ENCODE measurements at places on chromosomes 4 and X. TPM values are rescaled to one million over a fixed set of nuclear protein-coding genes. Genes with fewer than 3 reads are reported as not detected.
A peak's percentile ranks its signal among the peaks of the same experiment; 100 is the strongest.

- no peak overlapping the region for H3K27ac ChIP-seq
- no peak overlapping the region for H3K4me3 ChIP-seq
- no peak for DNase-seq
- no peaks in the 10 kb centered on the region for H3K4me1 ChIP-seq
- H3K36me3 ChIP-seq = no peaks in the 10 kb centered on the region
Measured at GRCh38 chr4:73839071-73839470, 2.6 kb downstream of the CXCL6 start.

DNA sequence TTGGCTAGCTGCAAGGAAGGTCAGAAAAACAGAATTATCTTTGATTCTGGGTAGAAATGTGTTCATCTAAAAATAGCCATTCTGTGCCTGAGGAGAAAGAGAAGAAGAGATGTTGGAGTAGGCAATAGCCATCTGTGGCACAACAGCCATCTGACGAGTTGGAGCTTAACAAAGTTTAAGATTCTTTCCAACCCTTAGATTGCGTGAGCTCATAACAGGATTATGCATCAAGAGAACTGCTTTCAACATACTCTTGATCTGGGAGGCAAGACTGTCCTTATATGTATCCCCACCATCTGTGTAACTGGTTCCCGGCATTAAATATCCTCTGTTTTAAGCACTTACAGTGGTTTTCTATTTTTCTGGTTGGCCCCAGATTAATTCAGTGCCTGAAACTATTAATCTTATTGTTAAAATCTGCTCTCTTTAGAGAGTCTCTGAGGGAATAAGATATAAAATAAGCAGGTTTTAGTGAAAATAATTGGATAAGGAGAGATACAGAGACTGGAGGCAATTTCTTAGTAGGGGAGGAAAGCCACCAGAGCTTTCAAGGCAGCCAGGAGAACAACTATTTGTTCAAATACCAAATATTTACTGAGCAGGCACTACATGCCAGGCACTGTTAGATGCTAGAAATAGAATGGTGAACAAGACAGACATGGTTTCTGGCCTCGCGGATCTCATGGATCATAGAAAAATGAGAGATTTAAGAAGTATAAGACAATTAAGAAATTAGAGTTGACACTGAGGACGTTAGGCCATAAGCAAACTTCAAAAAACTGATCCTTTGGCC, 398.0 kb downstream of the SMARCA1 start:
- no peaks in the 10 kb centered on the region for H3K27me3 ChIP-seq
- H3K4me1 ChIP-seq = no peaks in the 10 kb centered on the region
- no peak overlapping the region for H3K4me3 ChIP-seq
- no peak for DNase-seq

- no peaks in the 10 kb centered on the region for H3K36me3 ChIP-seq
- H3K27me3 ChIP-seq = peaks cover 9% of the 10 kb centered on the region
- DNase-seq = no peak
- peak overlapping the region; percentile 66 for H3K4me3 ChIP-seq
Measured at GRCh38 chrX:46575991-46576392, 2.4 kb downstream of the CHST7 start.

The MXRA5 gene
- 40.2 TPM for total RNA-seq

GRCh38 chr4:7419961-7420660, 14.6 kb downstream of the PSAPL1 start:
- no peak overlapping the region for H3K27ac ChIP-seq
- peaks cover 5% of the 10 kb centered on the region for H3K4me1 ChIP-seq
- H3K4me3 ChIP-seq = no peak overlapping the region
- no peaks in the 10 kb centered on the region for H3K27me3 ChIP-seq
- no peaks in the 10 kb centered on the region for H3K36me3 ChIP-seq

DNA sequence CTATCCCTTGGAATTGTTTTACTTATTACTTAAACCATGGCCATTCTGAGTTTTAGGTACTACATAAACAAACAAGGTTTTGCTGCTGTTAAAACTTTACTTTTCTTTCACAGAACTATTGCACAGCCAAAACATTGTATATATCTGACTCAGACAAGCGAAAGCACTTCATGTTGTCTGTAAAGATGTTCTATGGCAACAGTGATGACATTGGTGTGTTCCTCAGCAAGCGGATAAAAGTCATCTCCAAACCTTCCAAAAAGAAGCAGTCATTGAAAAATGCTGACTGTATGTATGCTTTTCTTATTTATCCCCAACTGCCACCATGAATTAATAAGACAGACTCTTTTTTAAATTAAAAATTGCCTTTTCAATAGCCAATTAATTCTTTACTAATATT, 69.8 kb downstream of the CCKAR start:
- peaks cover 69% of the 10 kb centered on the region for H3K36me3 ChIP-seq
- no peaks in the 10 kb centered on the region for H3K27me3 ChIP-seq
- no peak overlapping the region for H3K27ac ChIP-seq
- H3K4me1 ChIP-seq = no peaks in the 10 kb centered on the region

The MOB1B gene
- total RNA-seq = 37.8 TPM

The CITED1 gene
- total RNA-seq = 0.93 TPM

The SLC4A4 gene
- 3.0 TPM for total RNA-seq

DNA sequence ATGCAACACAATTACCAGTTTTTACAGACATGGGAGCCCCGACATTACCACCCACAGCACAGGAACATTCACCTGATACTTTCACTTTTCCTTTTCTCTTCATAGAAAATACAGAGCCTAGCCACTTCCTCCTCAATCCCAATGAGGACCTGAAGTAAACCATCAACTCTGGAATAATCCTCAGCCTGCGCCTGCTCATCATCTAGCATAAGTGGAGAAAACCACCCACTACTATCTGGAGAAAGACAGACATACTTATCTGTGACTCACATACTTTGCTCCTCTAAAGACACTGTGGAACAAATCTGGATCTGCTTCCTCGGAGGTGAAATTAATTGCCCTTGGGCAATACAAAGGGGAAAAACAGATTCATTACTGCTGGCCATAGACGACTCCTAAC, 47.8 kb downstream of the ZCCHC13 start:
- H3K27me3 ChIP-seq = no peaks in the 10 kb centered on the region
- no peaks in the 10 kb centered on the region for H3K36me3 ChIP-seq
- no peak overlapping the region for H3K27ac ChIP-seq
- H3K4me3 ChIP-seq = no peak overlapping the region
- H3K4me1 ChIP-seq = no peaks in the 10 kb centered on the region
- no peak for DNase-seq

GRCh38 chr4:126935801-126936200, 697.0 kb upstream of the INTU start:
- H3K27ac ChIP-seq = no peak overlapping the region
- DNase-seq = no peak
- no peaks in the 10 kb centered on the region for H3K36me3 ChIP-seq
- H3K4me1 ChIP-seq = no peaks in the 10 kb centered on the region

DNA sequence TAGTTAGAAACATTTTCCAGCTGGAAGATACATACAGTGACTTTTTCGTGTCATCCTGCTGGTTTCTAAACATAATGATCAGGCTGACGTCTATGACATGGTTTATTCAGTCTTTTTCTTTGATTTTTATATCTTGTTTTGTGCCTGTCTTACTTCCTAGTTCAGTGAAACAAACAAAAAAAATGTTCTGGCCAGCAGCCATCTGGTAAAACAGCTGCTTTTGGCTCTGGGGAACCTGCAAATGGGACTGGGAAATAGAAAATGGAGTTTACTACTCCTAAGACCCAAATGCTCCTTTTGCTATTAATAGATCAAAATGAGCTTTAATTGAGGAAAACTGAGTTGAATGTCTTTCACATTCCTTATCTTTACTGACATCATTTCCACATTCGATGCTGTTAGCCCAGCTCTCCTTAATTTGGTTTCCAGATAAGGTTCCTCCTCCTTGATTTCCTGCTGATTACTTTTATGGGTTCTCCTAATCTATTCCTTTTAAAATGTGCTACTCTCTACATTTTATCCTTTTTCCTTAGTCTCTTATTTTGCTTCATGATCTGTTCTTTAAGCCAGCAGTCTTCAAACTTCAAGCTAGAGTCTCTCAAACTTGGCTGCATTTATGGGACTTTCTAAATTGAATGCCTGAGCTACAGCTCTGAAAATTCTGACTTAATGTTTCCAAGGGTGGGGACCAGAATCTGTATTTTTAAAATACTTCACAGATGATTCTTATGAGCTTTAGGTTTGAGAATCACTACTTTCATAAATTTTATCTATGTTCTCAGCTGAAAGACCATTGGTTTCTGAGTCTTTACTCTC, 499.5 kb downstream of the ANKRD50 start:
- H3K27ac ChIP-seq = no peak overlapping the region
- DNase-seq = no peak
- no peak overlapping the region for H3K4me3 ChIP-seq
- H3K27me3 ChIP-seq = no peaks in the 10 kb centered on the region

The AADAT gene
- total RNA-seq = 42.3 TPM

- H3K27me3 ChIP-seq = no peaks in the 10 kb centered on the region
- H3K4me1 ChIP-seq = no peaks in the 10 kb centered on the region
- H3K36me3 ChIP-seq = no peaks in the 10 kb centered on the region
- H3K4me3 ChIP-seq = no peak overlapping the region
Measured at GRCh38 chr4:129883996-129884395, 788.0 kb downstream of the C4orf33 start.

The GIMD1 gene
- not detected for total RNA-seq

- H3K27ac ChIP-seq = no peak overlapping the region
- H3K27me3 ChIP-seq = no peaks in the 10 kb centered on the region
- no peak overlapping the region for H3K4me3 ChIP-seq
- no peaks in the 10 kb centered on the region for H3K4me1 ChIP-seq
- no peak for DNase-seq
Measured at GRCh38 chrX:22389556-22390179, 117.0 kb downstream of the CBLL2 start.

DNA sequence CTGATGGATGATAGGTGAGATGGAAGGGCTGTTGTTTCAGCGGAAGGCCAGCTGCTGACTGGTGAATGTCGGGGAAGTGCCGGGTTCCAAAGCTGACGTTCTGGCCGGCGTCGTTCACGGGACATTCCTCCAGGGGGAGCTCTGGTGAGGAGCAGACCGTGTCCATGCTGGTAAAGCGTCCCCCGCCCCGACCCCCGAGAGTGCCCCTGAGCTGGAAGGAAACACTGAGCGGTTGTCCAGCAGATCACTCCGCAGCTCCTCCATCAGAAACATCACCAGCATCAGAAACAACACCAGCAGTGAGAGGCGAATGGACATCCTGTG, 18.6 kb upstream of the ADRA2C start:
- no peaks in the 10 kb centered on the region for H3K36me3 ChIP-seq
- no peak overlapping the region for H3K27ac ChIP-seq
- no peak overlapping the region for H3K4me3 ChIP-seq
- DNase-seq = peak; percentile 92
- H3K4me1 ChIP-seq = peaks cover 14% of the 10 kb centered on the region
- H3K27me3 ChIP-seq = peaks cover 3% of the 10 kb centered on the region

The FRAS1 gene
- total RNA-seq = 78.3 TPM

DNA sequence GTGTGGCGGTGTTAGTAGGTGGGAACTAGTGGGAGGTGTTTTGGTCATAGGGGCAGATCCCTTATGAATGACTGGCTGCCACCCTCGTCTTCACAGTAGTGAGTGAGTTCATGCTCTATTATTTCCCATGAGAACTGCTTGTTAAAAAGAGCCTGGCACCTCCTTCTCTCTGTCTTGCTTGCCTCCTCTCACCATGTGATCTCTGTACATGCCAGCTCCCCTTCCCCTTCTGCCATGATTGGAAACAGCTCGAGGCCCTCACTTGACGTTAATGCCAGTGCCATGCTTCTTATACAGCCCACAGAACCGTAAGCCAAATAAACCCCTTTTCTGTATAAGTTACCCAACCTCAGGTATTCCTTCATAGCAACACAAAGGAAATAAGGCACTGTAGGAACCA, 21.7 kb downstream of the PNMA6F start:
- H3K4me1 ChIP-seq = no peaks in the 10 kb centered on the region
- DNase-seq = no peak
- no peaks in the 10 kb centered on the region for H3K36me3 ChIP-seq
- H3K27ac ChIP-seq = no peak overlapping the region

The EREG gene
- total RNA-seq = 0.09 TPM

The TIGD4 gene
- 2.6 TPM for total RNA-seq

The NEUROG2 gene
- total RNA-seq = 0.11 TPM

GRCh38 chr4:20480165-20480947, 219.9 kb upstream of the PACRGL start:
- H3K27me3 ChIP-seq = no peaks in the 10 kb centered on the region
- no peak overlapping the region for H3K27ac ChIP-seq
- DNase-seq = no peak
- no peaks in the 10 kb centered on the region for H3K36me3 ChIP-seq
- H3K4me1 ChIP-seq = no peaks in the 10 kb centered on the region
- H3K4me3 ChIP-seq = no peak overlapping the region

The STPG2 gene
- 0.41 TPM for total RNA-seq

- H3K36me3 ChIP-seq = no peaks in the 10 kb centered on the region
- H3K27me3 ChIP-seq = no peaks in the 10 kb centered on the region
- H3K27ac ChIP-seq = no peak overlapping the region
- no peaks in the 10 kb centered on the region for H3K4me1 ChIP-seq
Measured at GRCh38 chr4:123198706-123199105, 197.9 kb upstream of the SPRY1 start.

GRCh38 chr4:161585011-161585410, 578.8 kb downstream of the FSTL5 start:
- H3K4me3 ChIP-seq = no peak overlapping the region
- H3K27ac ChIP-seq = no peak overlapping the region
- DNase-seq = peak; percentile 46
- no peaks in the 10 kb centered on the region for H3K4me1 ChIP-seq
- H3K36me3 ChIP-seq = no peaks in the 10 kb centered on the region

GRCh38 chr4:127642169-127642568, 9.4 kb downstream of the INTU start:
- no peaks in the 10 kb centered on the region for H3K4me1 ChIP-seq
- H3K27ac ChIP-seq = no peak overlapping the region
- no peak overlapping the region for H3K4me3 ChIP-seq
- peaks cover 29% of the 10 kb centered on the region for H3K36me3 ChIP-seq
- H3K27me3 ChIP-seq = no peaks in the 10 kb centered on the region

- no peak overlapping the region for H3K4me3 ChIP-seq
- no peak for DNase-seq
- no peaks in the 10 kb centered on the region for H3K4me1 ChIP-seq
- no peak overlapping the region for H3K27ac ChIP-seq
- no peaks in the 10 kb centered on the region for H3K27me3 ChIP-seq
- no peaks in the 10 kb centered on the region for H3K36me3 ChIP-seq
Measured at GRCh38 chr4:72323227-72323626, 245.8 kb downstream of the ADAMTS3 start.

The CCDC110 gene
- total RNA-seq = 0.26 TPM

The VCX2 gene
- not detected for total RNA-seq

The NOX1 gene
- not detected for total RNA-seq

DNA sequence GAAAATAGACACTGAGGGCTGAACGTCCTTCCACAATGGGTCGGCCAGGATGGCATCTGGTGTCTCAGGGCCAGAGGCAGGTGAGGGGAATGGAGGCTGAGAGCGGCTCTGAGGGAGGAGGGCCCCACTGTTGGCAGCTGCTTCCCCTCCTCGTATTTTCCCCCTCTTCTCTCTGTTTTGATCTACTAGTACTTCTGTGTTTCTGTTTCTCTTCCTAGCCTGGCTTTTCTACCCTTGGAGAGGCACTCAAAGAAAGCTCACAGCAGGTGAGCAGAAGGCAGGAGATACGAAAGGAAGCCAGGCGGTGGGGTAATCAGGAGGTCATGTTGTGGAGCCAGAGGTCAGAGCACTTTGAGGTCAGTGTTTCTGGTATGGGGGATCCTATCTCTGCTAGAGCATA, 151.8 kb upstream of the GATB start:
- peak; percentile 56 for DNase-seq
- H3K36me3 ChIP-seq = no peaks in the 10 kb centered on the region
- no peak overlapping the region for H3K4me3 ChIP-seq
- H3K27me3 ChIP-seq = no peaks in the 10 kb centered on the region
- no peak overlapping the region for H3K27ac ChIP-seq
- H3K4me1 ChIP-seq = no peaks in the 10 kb centered on the region

The TLR6 gene
- 0.26 TPM for total RNA-seq

GRCh38 chrX:15874672-15875071, 20.1 kb upstream of the AP1S2 start:
- no peaks in the 10 kb centered on the region for H3K27me3 ChIP-seq
- no peak overlapping the region for H3K4me3 ChIP-seq
- H3K4me1 ChIP-seq = no peaks in the 10 kb centered on the region
- DNase-seq = no peak
